ENCODE measurements at places on chromosomes 16 and 17. TPM values are rescaled to one million over a fixed set of nuclear protein-coding genes. Genes with fewer than 3 reads are reported as not detected.

Gene FLYWCH2
- 23.6 TPM for total RNA-seq

Gene GCGR
- total RNA-seq, result 0.07 TPM

Gene FBF1
- total RNA-seq, result 21.4 TPM

Gene PRSS33
- not detected for total RNA-seq

Gene GLP2R
- total RNA-seq, result not detected

Gene WNT9B
- total RNA-seq, result not detected

Gene SCGB1C2
- not detected for total RNA-seq

Gene MYH8
- total RNA-seq, result not detected

Data from T-helper 2 cell treated with Interferon-gamma antibody and Interleukin-4, amounts not matched to agents 100 ng/mL and 5 ng/mL, for 36 hours (primary cell).